ENCODE measurements at places on chromosomes 11 and 22. TPM values are rescaled to one million over a fixed set of nuclear protein-coding genes. Genes with fewer than 3 reads are reported as not detected.

GRCh38 chr11:58770166-58770565, 38.4 kb upstream of the GLYAT start:
- no peak for DNase-seq

GRCh38 chr22:48605856-48606481, 1221.7 kb downstream of the BRD1 start:
- DNase-seq = no peak

DNA sequence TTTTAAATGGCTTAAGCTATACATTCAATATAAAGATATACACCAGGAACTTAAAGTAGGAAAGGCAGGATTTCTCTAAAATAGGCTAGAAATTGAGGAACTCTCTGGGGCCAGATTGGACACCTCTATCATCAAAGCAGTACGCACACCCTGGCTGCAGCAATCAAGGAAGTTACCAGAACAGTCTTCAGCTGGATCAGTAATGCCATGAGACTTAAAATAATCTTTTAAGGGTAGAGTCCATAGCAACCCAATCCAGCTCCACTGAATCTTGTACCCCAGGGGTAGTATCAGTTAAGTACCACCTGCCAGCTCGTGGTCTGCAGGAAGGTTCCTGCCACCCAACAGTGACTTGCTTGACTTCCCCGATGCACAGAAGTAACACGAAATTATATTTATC, 3.0 kb downstream of the RDX start:
- no peak for DNase-seq

DNA sequence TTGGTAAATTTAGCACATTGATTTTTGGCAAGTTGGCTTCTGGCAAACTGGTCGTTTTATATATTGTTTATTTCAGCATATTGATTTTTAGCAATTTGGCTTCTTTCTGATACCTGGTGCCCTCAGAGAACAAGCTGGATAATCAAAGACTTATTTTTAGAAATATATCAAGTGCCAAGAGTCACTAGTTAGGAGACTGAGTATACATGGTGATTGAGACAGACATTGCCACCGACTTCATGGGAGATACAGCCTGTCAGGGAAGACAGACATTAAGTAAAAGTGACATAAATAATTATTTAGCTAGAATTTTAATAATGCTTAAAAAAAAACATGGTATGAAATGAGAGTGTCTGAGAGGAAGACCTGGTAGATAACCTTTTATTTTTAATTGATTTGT, 242.3 kb upstream of the MTNR1B start:
- no peak for DNase-seq

GRCh38 chr11:61091373-61092279, 10.7 kb upstream of the CD5 start:
- no peak for DNase-seq

GRCh38 chr22:33562501-33562900, 357.8 kb downstream of the LARGE1 start:
- DNase-seq = no peak

GRCh38 chr11:105718641-105719040, 108.8 kb downstream of the GRIA4 start:
- no peak for DNase-seq

DNA sequence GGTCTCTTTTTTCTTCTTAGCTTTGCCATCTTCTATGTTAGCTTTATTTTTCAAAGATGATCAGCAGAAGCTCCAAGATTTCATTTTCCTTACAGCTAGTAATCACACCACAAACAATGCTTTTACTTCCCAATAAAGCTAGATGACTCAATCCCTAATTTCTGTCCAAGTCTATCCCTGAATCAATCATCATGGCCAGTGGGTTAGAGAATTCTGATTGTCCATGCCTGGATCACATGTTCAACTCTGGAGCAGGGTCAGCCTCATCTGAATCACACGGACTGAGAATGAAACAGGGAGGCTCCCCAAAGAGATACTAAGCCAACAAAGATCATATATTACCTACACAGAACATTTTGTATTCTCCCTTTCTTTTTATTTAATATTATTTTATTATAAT, 79.6 kb downstream of the BBOX1 start:
- no peak for DNase-seq

- no peak for DNase-seq
Observed at GRCh38 chr11:72534371-72535193, 100.3 kb upstream of the CLPB start.

GRCh38 chr11:133832991-133833897, 12.1 kb downstream of the SPATA19 start:
- DNase-seq = no peak

- peak; percentile 78 for DNase-seq
Observed at GRCh38 chr22:29907753-29908515, 25.0 kb downstream of the MTMR3 start.

DNA sequence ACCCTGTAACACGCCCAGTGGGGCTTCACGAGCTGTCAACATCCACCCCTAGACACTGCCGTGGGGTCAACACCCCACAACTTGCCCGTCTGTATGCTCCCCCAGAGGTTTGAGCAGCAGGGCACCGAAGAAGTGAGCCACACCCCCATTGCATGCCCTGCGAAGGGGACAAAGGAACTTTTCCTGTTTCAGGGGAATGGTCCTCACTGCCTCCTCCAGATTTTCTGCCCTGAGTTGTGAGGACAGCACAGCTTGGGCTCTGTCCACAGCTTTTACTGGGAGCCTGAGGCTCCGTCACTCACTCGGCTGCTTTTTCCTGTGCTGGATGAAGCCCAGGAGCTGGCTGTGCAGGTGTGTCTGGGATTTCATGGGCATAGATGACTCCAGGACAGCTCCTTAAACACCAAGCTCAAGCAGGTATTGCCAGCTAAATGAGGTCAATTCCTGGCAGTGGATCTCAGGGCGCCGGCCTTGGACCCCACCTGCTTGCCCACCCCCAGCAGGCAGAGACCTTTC, 40.2 kb upstream of the CCDC188 start:
- DNase-seq = no peak

GRCh38 chr11:103528046-103528445, 418.8 kb downstream of the DYNC2H1 start:
- no peak for DNase-seq

DNA sequence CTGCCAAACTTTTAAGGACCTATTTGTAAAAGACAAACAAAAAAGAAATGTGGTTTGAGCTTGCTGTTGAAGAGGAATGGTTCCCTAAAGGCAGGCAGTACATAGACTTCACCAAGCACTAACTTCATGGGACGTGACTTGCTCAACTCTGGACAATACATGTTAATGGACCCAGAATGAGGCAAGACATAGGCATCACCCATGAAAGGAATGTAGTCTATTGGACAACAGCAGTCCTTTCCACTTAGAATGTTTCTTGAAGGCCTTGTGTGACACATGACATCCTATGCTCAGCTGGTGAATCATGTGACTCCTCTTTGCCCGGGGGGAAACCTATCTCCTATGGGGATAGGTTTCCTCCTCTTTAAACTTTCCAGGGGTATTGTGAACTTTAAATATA, 246.4 kb upstream of the BLID start:
- DNase-seq = no peak

DNA sequence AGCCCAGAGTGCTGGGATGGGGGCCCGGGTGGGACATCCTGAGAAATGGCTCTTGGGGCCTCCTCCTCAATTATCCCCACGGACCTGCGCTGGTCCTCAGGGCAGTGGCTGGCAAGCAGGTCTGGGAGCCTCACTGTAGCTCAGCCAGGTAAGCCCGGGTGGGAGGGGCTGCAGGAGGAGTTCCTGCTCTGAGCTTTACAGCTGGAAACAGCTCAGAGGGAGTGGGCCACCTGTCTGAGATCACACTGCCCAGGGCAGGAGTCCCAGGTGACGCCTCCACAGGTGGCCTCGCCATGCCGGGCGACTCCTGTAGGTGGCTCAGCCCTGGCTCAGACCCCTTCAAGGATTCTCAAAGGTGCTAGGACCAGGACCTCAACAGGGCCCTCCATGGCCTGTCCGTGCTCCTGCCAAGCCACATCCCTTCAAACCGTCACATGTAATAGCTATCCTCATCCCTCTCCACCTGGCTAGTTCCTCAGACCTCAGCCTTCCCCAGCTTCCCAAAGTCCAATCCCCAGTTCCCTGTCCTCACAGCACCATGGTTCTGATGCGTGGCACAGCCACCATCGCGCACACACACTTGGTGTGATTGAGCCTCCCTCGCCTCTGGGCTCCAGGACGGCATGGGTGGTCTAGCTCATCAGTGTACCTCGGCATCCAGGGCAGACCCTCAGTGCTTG, 3.6 kb upstream of the TSSK2 start:
- DNase-seq = no peak

- DNase-seq = no peak
Observed at GRCh38 chr11:27395556-27396258, 32.7 kb upstream of the CCDC34 start.

The C11orf91 gene
- total RNA-seq = not detected

The SLC6A5 gene
- total RNA-seq = not detected

The TPCN2 gene
- total RNA-seq = 23.3 TPM

The CFAP68 gene
- total RNA-seq = 18.6 TPM

The PHLDA2 gene
- total RNA-seq = 10.2 TPM

The CDC42BPG gene
- 0.48 TPM for total RNA-seq

The SLC37A4 gene
- 18.4 TPM for total RNA-seq

All from omental fat pad (tissue), 4 donors.